Activated CD4-positive, alpha-beta T cell treated with anti-CD3 and anti-CD28 coated beads for 1 hour (primary cell): ENCODE measurements at places on chromosomes 13 and 19.

- no peak for DNase-seq
Measured at GRCh38 chr19:16207490-16208025, 9.8 kb downstream of the AP1M1 start.

- DNase-seq, result no peak
Measured at GRCh38 chr19:43651758-43652545, 12.3 kb upstream of the CADM4 start.

- no peak for DNase-seq
Measured at GRCh38 chr19:34733266-34733745, 737 bp upstream of the ZNF181 start.

GRCh38 chr13:24274452-24275021, 34.8 kb upstream of the C1QTNF9 start:
- DNase-seq, result peak; percentile 56

DNA sequence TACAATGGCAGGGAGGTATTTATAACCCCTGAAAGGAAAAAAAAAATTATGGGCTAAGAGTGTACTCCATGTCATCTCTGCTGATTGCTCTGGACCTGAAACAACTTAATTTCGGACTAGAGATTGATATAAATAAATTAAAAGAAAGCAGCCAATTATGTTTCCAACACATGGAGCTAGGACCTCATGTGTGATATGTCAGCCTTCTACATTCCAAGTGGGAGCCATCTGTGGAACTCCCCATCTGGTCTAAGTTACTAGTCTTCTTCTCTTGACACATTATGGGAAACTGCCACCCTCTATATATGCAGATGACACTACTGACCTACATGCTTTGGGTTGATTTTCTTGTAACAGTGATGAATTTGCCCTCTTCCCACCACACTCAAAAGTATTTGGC, 86.1 kb downstream of the FLT1 start:
- DNase-seq, result no peak

- DNase-seq, result no peak
Measured at GRCh38 chr19:29843180-29844051, 31.6 kb downstream of the CCNE1 start.

DNA sequence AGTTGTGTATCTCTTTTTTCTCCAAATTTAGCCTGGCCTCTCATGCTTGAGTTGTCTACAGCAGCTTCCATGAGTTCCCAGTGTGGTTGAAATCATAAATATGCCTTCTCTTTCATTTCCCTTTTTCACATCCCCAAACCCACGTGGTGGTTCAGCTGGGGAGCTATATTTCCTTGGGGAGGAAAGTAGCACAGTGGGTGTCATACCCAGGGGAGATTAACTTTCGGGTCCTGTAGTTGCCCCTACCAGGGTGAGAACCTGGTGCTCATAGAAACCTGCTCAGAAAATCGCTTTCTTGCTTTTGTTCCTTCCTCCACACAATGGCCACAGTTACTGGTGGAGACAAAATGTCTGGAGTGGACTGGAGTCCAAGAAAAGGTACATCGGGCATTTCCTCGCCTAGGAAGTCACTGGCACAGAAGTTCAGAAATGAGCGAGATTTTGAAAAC, 7.0 kb upstream of the LILRA4 start:
- no peak for DNase-seq

- no peak for DNase-seq
Measured at GRCh38 chr19:10137751-10138682, 18.3 kb upstream of the EIF3G start.

- no peak for DNase-seq
Measured at GRCh38 chr13:109007946-109008345, 378.5 kb downstream of the MYO16 start.

- DNase-seq, result no peak
Measured at GRCh38 chr13:75365724-75366173, 116.2 kb downstream of the TBC1D4 start.

- DNase-seq, result no peak
Measured at GRCh38 chr19:55370305-55370988, at the start of gene IL11. Gene IL11 (minus strand): TSS chr19:55370463. CDS start chr19:55370310, 153 bp downstream.
